ENCODE measurements at places on chromosomes 7 and 10.

DNA sequence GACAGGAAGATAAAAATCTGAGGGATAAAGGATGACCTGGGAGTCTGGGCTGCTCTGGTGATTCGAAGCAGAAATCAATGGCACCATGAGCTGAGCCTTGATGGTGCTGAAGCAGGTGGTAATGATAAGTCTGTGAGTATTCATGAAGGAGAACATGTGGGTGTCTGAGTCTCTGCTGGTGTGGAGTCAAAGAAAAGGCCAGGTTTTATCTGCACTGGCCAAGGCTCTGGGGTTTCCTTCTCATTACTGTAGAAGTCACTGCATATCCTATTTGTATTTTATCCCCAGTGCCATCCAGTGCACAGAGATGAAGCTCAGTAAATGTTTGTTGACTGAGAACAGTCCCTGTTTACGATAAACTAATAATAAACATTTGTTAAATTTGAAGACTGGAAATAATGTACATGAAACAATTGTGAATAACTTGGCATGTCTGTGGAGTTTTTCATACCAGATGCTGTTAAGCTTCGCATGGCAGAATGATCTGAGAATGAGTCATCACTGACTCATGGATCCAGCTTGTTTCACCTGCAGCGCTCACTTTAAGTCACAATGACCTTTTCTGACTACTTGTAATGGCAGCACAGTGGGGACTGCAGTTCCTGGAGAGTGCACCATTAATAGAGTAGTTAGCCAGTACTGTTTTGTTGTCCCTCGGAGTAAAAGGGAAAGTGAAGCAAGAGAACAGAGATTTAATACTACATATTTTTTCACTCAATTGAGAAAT, 538.5 kb downstream of the HTR7 start:
- no peak for DNase-seq

DNA sequence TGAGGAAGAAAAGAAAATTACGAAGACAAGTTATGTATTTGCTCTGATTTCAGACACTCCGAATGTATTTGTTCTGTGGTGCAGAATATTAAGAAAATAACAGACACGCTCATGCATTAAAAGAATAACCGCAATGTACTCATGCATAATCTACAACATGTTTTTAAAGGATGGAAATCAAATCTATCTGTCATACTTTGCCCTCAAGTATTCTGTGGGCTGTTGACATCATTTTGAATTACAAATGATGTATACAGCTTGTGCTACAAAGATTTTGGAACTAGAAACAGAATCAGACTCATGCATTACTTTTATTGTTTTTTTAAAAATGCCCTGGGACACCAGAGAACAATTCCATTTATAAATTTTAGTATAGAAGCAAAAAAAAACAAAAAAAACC, 69.9 kb downstream of the APBB1IP start:
- DNase-seq: no peak

DNA sequence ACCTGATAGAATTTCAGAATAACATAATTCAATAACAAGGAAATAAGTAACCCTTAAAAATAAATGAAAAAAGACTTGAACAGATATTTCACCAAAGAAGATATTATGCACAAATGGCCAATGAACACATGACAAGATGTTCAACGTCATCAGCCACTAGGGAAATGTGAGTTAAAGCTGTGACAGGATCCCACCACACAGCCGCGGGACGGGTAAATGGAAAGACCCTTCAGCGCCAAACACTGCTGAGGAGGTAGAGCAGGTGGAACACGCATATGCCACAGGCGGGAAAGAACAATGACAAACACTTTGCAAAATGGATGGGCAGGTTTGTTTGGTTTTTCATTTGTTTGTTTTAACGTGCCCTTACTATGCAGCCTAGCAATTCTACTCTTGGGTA, 86.1 kb upstream of the RNF32 start:
- no peak for DNase-seq

GRCh38 chr10:103546401-103546800, 52.9 kb downstream of the NEURL1 start:
- no peak for DNase-seq

DNA sequence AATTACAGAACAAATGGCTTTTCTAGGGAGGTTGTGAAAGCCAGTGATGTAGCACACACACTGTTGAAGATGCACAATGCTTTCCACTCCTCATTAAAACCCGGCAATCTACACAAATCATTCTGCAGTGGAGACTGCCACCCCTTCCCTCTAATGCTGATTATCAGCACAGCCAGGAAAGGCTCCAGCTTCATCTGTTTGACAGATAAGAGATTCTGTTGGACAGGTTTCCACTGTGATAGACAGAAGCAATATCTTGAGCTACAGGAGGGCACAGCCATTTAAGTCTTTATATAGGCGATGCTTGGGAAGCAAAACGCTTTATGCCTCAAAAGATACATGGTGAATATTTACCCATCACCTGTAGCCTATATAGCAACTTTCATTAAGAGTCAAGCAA, 555.6 kb downstream of the GLRX3 start:
- DNase-seq: no peak

- no peak for DNase-seq
Measured at GRCh38 chr10:111725050-111725449, 458.5 kb downstream of the GPAM start.

DNA sequence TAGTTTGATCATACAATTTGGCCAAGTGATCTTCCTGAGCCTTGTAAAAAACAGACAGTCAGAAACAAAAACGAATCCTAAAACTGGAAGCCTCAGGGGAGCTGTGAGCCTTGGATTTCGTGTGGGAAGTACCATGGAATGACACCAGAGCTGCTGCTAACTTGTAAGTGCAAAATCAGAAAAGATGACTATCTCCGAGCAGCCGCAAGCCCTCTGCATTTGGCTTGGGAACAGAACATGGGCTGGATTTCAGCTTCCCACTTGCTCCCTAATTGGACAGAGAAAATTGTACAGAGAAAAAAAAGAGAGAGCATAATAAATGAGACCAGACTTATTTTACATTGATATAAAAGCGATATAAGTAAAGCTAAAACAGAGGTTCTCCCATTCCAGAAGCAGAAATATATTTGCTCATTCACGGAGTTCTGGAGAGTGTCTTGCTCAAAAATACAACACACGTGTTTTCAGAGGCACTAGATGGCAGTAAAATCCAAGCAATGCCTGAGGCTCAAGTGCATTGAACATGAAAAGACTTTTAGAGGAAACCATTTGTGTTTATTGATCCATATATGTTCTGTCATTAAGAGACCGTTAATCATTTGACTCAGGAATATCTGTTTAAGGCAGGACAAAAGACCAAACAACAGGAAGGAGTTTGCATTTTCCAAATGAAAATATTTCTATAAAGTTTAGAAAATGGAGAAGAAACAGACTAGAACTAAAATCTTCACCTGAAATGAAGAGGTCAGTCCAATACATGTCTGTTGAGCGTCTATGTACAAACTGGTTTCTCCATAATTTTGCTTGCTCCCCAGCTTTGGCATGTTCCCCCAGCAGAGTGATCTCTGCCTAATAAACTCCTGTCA, 78.3 kb upstream of the SLC26A5 start:
- no peak for DNase-seq

DNA sequence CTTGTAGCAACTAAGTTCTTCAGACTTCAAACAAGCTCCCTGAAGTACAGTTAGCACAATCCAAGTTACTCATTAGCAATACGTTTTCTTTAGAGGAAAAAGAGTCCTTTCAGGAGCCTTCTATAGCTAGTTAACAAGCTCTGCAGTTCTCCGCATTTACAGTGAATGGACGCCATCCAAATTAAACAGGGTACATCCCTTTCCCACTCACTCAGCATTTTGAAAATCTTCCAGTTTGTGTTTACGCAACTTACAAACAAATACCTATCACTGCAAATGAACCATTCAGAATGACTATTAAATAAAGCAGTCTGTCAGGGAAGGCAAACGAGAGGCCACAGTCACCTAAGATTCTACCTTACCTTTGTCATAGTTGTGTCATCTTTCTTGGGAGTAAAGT, 84.5 kb downstream of the RNF32 start:
- DNase-seq: no peak

- no peak for DNase-seq
Measured at GRCh38 chr10:2011106-2011716, 273.9 kb upstream of the ADARB2 start.

- DNase-seq: no peak
Measured at GRCh38 chr7:42143711-42144600, 93.1 kb downstream of the GLI3 start.

All from activated T-cell treated with anti-CD3 and anti-CD28 coated beads for 4 hours (primary cell).